ENCODE measurements at places on chromosomes 12 and 14. TPM values are rescaled to one million over a fixed set of nuclear protein-coding genes. Genes with fewer than 3 reads are reported as not detected.

GRCh38 chr12:2643576-2644135 is 151.1 kb upstream of the FKBP4 start:
- DNase-seq: no peak

The NTN4 gene
- total RNA-seq: 216 TPM

- DNase-seq: no peak
Measured at GRCh38 chr12:91261820-91262676, 79.4 kb upstream of the DCN start.

The GPX2 gene
- not detected for total RNA-seq

The JAG2 gene
- 51.6 TPM for total RNA-seq

Data from lung microvascular endothelial cell (primary cell).